ENCODE measurements at places on chromosomes 6 and 20.

- DNase-seq, result no peak
Observed at GRCh38 chr20:61349447-61350165, 97.5 kb downstream of the CDH4 start.

DNA sequence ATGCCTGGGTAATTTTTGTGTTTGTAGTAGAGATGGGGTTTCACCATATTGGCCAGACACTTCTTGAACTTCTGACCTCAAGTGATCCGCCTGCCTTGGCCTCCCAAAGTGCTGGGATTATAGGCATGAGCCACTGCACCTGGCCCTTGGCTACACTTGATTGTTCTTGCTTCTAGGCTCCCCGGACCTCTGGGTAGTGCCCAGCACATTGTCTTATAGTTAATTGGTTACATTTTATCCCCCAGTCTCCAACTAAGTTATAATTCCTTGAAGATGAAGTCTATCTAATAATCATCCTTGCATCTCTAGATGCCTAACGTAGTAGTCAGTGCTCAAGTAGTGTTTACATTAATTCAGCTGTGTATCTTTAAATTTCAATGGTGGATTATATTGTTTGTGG is 11.8 kb downstream of the SMPDL3A start:
- DNase-seq, result no peak

DNA sequence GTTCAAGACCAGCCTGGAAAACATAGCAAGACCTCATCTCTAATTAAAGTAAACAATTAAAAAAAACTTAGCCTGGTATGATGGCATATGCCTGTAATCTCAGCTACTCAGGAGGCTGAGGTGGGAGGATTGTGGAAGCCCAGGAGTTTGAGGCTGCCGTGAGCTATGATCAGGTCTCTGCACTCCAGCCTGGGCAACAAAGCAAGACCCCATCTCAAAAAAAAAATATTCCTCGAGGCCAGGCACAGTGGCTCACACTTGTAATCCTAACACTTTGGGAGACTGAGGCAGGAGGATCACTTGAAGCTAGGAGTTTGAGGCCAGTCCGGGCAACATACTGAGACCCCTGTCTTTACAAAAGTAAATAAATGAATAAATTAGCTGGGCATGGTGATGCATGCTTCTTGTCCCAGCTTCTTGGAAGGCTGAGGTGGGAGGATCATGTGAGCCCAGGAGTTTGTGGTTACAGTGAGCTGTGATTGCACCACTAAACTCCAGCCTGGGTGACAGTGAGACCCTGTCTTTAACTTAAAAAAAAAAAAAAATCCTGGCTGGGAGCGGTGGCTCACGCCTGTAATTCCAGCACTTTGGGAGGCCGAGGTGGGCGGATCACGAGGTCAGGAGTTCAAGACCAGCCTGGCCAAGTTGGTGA is 9.3 kb upstream of the C2 start:
- no peak for DNase-seq

GRCh38 chr20:45392733-45393132 is 14.6 kb upstream of the TP53TG5 start:
- DNase-seq, result no peak

DNA sequence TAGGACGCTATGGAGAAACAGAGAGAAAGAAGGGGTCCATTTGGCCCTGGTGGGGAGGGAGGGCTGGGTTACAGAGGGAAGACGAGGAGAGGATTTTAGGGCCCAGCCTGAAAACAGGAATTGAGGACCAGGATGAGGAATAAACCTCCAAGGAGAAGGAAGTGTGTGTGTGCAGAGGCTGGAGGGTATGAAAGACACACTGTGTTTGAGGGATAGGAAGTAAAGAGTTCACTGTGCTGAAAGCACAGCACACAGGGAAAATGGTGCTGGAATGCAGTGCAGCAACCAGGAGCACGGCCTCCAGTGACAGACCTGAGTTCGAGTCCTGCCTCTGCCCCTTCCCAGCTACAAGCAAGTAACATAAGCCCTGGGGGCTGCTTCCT is 7.8 kb downstream of the MBOAT1 start:
- no peak for DNase-seq

DNA sequence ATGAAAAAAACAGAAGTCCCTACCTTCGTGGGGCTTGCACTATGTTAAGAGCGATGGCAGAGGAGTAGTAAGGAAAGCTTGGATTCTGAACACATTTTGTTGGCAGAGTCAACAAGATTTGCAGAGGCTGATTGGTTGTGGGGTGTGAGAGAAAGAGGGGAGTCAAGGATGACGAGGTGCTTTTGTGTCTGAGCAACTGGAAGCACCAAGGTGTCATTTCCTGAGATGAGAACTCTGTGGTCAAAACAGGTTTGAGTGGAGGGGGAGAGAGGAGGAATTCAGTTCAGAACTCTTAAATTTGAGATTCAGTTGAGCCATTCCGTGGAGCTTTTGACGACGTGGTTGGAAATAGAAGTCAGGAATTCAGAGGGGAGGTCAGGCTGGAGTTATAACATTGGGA is 3.5 kb downstream of the OCSTAMP start:
- DNase-seq, result no peak

GRCh38 chr6:99498421-99498820 is 16.8 kb downstream of the USP45 start:
- no peak for DNase-seq

DNA sequence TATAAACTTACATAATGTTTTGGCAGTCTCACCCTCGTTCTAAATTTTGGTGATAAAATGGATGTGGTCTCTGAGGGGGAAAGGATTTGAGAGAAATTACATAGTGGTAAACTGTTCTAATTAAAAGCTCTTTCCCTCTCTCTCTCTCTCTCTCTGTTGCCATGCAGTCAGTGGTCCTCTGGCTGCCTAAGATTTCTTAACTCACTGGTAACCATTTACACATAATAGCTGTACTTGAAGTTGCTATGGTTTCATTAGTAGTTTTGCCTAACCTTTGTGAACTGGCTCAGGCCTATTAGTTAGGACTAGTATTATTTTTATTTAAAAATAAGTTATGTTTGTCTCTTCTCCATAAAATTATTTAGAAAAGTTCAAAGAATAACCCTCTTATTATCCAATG is 42.0 kb downstream of the MAPK14 start:
- no peak for DNase-seq

DNA sequence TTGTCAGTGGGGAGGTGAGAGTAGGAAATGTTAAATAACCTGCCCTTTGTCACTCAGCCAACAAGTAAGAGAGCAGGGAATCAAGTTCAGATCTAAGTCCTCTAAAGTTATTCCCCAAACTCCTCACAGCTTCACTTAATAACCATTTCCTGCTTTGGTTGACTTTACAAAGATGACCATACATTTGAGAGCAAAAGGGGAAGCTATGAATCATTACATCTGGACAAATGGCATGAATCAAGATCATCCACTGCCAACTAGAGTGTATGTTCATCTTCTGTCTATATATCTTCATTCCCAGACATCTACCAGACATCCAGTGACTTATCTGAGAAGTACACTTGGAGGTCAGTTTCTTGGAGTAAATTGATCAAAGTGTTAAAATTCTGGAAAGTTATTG is 15.1 kb upstream of the HIVEP2 start:
- DNase-seq, result no peak

- DNase-seq, result no peak
Observed at GRCh38 chr6:140446241-140446640, 1071.8 kb upstream of the CITED2 start.

GRCh38 chr6:51839726-51840374 is 247.6 kb downstream of the PKHD1 start:
- DNase-seq, result no peak

- DNase-seq, result no peak
Observed at GRCh38 chr20:59400708-59401107, 100.3 kb downstream of the EDN3 start.

DNA sequence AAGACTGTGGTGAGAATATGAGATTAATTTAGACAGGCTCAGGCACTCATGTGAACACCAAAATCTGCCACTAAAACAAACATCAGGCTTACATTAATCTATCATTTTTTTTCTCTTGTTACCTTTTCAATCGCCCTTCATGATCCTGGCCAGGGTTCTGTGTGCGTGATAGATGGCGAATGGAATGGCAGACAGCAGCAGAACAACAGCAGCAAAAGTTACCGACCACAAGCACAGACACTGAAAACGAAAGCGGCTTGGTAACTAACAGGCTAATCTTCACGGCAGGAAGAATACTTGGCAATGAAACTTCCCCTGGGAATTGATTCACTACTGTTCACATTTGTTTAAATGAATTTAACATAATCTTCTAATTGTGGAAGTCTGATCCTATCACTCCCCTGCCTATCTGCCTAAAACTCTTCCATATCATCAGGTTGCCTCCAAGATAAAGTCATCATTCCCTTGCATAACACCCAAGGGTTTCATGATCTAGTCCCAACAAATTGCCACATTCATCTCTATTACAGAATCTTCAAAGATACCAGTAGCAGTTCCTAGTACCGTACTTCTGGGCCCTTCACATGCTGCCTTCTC is 28.7 kb downstream of the PTPRK start:
- no peak for DNase-seq

GRCh38 chr6:56938649-56939191 is 16.2 kb upstream of the BEND6 start:
- no peak for DNase-seq

GRCh38 chr6:160298121-160298520 is 39.5 kb upstream of the SLC22A2 start:
- DNase-seq, result no peak

GRCh38 chr6:163732479-163732878 is 318.0 kb downstream of the QKI start:
- DNase-seq, result no peak

GRCh38 chr6:12196326-12196936 is 93.7 kb upstream of the EDN1 start:
- no peak for DNase-seq

- no peak for DNase-seq
Observed at GRCh38 chr20:37144856-37145404, 34.2 kb upstream of the RPN2 start.

- DNase-seq, result no peak
Observed at GRCh38 chr6:163765335-163765734, 350.8 kb downstream of the QKI start.

DNA sequence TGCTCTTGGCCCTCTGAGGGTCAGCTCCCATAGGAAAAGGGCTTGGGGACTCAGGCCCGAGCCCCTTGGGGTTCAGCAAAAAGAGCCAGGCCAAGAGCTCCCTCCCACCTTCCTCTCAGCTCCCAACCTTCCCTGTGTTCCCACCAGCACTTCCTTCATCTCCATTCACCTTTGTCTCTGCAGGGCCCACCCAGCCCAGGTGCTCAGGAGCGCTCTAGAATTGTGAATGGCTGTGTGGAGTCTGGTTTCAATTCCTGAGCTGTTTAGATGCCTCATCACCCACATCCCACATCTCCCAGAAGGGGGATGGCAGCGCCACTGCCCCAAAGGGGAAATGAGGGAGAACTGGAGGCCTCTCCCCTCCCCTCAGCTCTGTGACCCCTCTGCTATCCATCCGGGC is 7.7 kb downstream of the GRM4 start:
- DNase-seq, result no peak

GRCh38 chr6:136624347-136624746 is 74.1 kb upstream of the MAP7 start:
- no peak for DNase-seq

DNA sequence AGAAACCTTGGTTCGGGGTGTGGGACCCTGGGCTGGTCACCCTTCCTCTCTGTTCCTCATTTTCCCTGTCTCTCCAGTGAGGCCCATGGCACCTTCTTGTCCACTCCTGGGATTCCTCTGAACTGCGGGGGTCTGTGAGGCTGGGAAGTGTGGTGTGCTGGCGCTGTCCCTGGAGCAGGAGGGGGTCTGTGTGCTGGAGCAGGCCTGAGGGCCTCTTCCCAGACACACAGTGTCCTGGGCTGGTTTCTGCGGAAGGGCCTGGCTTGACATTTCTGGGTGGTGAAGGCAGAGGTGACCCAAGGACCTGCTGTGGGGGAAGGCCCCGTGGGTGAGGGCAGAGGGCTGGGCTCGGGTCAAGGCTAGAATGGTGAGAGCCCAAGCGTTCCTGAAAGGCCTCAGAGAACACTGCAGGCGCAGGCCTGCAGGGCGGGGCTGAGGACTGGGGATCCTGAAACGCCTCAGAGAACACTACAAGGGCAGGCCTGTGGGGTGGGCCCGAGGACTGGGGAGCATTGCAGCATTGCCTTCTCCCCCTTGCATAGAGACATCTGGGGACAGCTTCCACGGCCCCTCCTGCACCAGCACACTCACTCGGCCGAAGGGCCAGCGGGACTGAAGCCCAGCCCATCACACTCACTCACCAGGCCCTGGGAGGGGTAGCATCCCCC is 10.6 kb upstream of the BAK1 start:
- no peak for DNase-seq

DNA sequence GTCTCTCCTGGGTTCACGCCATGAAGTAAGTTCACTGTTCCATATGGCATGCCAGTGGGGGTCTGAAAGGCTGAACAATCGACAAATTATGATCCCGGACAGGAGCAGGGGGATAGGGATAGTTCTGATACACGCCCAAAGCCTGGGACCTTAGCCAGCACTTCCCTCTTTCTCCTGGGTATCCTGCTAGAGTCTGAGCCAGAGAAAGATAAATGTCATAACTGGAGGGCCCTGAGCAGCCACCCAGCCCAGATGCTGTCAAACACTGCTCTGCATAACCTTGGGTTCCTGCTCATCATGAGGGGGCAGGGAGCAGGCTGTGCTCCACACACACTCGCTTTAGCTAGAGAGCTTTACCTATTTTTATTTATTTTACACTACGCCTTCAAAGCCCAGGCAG is 12.3 kb downstream of the EDEM2 start:
- no peak for DNase-seq

GRCh38 chr6:4225161-4225872 is 89.9 kb upstream of the ECI2 start:
- DNase-seq, result no peak

GRCh38 chr6:106609699-106610098 is 19.6 kb downstream of the RTN4IP1 start:
- DNase-seq, result no peak

GRCh38 chr20:42364446-42364845 is 746.3 kb upstream of the CHD6 start:
- no peak for DNase-seq

GRCh38 chr6:56794421-56794820 is 151.7 kb upstream of the DST start:
- no peak for DNase-seq

DNA sequence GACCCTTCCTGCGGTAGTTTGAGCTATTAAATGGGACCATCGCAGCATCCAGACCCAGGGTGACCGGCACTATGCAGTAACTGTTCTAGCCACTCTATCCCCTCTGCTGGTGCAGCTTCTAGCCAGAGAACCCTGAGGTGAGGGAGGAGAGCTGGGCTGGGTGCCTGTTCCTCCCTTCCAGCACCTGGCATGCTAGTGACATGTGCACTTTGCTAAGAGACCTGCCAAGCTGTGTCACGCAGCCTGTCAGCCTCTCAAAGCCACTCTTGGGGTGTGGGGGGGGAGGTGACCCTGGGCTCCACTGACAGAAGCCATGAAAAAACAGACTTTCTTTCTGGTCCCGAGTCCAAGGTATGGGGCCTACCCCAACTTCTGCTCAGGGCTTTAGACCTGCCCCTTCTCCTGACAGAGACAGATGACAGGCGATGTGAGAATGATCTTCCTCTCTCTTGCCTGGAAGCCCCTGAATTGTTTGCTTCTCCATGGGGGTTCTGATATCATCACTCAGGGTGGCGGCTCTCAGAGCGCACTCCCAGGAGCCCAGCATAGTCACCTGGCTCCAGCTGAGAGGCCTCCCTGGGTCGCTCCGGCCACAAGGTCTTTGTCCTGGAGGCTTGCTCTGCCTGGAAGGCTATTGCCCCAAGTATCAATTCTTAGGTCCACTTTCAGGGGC is 47.2 kb upstream of the MLN start:
- no peak for DNase-seq

- no peak for DNase-seq
Observed at GRCh38 chr20:47293631-47294030, 62.9 kb downstream of the ZMYND8 start.

All from stimulated activated CD4-positive, alpha-beta T cell treated with anti-CD3 and anti-CD28 coated beads, TNF-alpha, amount 100 ng/mL, for 1 hour (primary cell).